ENCODE measurements at places on chromosomes 11 and 22.

DNA sequence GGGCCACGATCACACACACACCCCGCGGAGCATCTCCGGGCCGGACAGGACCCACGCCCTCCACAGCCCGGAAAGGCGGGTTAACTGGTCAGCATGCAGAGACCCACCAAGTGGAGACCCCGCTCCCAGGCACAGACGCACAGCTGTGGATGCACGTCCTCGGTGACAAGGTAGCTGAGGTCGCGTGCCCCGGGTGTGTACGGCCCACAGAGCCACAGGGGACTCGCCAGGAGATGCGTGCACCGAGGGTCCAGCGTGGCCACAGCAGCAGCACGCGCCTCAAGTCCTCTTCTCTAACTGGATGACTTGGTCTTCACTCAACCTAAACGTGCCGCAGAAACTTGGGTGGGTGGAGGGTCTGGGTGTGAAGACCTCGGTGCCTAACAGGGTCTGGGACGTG, 5.5 kb downstream of the H19 start:
- no peak for DNase-seq

DNA sequence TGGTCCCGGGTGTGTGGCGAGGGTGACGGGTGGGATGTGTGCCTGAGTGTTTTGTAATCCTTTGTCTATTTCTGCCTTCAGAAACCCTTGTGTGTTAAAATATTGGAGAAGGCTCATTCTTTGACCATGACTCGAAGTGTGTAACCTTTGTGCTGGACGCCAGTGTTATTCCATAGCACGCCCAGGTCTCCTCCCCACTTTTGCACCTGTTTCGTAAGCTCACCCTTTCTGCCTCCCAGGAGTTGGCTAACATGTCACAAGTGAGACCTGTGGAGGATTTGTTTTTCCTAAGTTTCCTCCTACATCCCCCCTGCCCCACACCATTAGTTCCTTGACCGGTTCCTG, 382 bp downstream of the C11orf54 start:
- no peak for DNase-seq

DNA sequence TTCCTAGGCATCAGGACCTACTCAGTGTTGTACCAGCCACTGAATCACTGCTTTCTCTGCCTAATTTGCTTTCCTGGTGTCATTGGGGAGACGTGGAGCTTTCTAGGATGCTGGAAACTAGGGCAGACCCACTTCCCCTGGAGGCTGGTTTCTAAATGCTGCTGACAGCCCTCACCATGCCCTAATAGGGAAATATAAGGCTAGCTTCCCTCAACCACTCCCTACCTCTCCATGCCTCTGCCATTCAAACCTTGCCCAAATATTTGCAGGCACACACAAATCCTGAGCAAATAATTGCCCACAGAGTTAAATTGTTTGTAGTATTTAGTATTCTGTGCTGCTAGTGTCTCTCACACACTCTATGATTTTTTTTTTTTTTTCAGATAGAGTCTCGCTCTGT, 310.2 kb downstream of the DDX10 start:
- no peak for DNase-seq

GRCh38 chr11:122979815-122980595, 1.6 kb downstream of the BSX start:
- no peak for DNase-seq

- DNase-seq, result no peak
Observed at GRCh38 chr11:107716884-107717532, 5.2 kb upstream of the SLN start.

DNA sequence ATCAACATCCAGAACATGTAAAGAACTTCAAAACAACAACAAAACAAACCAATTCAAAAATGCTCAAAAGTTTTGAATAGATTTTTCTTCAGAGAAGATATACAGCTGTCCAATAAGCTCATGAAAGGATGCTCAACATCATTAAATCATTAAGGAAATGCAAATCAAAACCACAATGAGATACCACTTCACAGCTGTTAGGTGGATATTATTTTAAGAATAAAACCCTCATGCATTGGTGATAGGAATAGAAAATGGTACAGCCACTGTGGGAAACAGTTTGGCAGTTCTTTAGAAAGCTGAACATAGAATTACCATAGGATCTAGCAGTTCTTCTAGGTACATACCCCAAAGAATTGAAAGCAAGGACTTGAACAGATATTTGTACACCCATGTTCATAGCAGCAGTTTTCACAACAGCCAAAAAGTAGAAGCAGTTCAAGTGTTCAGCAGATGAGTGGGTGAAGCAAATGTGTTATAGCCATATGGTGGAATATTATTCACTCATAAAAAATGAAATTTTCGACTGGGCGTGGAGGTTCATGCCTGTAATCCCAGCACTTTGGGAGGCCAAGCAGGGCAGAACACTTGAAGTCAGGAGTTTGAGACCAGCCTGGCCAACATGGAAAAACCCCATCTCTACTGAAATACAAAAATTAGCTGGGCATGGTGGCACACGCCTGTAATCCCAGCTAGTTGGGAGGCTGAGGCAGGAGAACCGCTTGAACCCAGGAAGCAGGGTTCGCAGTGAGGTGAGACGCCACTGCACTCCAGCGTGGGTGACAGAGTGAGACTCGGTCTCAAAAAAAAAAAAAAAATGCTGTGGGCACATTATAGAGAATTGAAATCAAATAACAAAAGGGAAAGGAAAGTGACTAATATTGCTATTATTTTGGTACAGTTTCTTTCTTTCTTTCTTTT, 42.9 kb downstream of the CBL start:
- no peak for DNase-seq

DNA sequence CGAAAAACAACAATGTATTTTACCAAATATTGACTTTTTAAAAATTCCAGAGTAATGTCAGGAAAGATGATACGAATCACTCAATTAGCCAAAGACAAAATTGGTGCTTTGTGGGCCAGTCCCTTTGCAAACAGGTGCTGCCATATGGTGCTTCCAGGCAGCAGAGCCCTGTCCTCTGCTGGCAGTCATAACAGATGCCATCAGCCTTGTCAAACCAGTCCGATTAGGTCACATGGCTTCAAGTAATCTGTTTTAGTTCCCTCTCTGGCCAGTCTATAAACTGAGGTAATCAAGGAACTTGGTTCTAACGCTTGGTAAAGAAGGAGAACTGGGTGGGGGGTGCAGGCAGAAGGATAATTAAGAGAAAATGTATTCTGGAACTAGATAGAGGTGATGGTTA, 49.1 kb upstream of the CAPRIN1 start:
- no peak for DNase-seq

DNA sequence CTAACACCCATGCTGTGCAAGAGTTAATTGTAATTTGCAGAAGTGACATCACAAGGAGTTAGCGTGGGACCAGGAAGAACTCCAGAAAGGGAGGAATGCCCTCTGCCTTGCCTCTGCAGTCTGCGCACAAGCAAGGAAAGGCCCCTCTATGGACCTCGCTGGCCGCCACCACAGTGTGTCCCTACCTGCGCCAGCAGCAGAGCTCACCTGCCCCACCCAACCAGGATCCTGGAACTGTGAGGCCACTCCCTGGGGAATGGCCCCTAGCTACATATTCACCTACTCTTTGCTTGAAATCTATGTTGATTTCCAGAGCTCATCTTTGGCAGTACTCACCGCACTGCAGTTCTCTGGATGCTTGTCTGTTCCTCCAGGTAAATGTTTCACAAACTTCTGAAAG, 72.0 kb upstream of the MTNR1B start:
- DNase-seq, result no peak

- DNase-seq, result no peak
Observed at GRCh38 chr11:44993971-44994704, 43.5 kb upstream of the TP53I11 start.

- no peak for DNase-seq
Observed at GRCh38 chr11:16787035-16787742, 48.7 kb downstream of the C11orf58 start.

DNA sequence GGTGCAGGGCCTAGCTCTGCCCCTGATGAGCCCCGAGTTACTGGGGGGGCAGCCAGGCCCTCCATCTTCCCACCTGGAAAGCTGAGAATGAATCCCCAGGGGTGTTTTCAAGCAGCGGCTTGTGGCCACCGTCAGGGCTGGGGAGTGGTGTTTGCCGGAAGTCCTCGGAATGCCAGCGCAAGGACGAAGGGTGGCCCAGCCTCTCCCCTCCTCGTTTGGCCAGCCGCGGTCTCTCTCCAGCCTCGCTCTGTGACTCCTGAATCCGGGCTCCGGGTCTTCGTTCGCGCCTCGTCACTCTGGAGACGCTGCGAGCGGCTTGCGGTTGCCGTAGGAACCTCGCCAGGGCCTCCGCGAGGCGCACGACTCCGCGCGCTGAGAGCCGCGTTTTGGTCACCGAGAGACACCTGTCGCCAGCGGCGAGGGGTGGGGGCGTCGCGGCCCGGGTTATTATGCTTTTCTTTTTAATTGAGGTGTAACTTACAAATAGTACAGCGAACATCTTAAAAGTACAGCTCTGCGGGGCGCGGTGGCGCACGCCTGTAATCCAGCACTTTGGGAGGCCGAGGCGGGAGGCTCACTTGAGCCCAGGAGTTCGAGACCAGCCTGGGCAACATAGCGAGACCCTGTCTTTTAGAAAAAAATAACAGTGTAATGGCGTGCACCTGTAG, 6.3 kb upstream of the KDELR3 start:
- DNase-seq, result peak; percentile 51

GRCh38 chr11:121482231-121483129, 29.7 kb upstream of the SORL1-AS1 start:
- DNase-seq, result peak; percentile 79

DNA sequence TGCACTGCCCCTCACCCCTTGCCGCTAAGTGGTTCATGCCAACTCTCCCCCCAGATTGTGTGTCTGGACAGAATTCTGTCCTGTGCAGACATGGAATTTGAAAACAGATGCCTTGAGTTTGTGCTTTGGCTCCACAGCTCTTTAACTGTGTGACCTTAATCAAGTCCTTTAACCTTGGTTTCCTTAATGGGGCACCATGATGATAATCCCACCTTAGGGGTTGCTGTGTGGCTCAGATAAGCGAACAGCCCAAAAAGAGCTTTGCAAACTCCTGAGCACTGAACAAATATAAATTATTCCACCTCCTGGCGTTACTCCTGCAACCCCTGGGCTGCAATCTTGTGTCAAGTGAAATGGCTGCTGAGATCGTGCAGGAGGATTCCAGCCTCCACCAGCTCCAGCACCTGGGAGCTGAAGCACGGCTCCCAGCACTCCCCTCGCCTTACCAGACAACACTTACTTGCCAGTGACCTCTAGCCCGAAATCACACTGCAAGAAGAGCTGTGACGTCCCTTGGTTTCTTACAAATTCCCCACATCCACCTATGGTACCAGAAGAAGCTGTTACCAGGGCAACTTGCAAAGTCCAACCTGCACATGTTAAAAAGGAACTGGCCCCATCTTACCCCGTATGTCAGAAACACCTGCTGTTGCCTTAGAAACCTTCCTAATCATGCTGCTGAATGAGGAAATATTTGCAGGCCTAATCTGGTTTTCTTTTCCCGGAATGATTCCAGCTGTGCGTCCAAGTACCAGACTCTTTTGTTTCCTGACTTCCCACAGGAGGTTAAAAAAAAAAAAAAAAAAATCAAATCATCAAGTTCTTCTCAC, 13.2 kb downstream of the VPS37C start:
- no peak for DNase-seq

DNA sequence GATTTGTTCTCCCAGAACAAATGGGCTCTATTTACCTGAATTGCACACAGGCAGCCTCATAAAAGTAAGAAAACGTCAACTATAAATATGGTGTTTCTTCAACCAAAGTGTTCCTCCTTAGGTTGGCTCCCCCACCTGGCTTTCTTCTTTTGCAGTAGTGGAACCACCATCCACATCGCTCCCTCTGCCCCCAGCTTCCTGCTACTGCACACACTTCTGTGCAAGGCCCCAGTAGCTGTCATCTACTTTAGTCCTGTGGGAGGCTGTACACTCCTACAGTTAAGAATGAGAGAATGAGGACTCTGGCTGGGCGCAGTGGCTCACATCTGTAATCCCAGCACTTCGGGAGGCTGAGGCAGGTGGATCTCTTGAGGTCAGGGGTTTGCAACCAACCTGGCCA, 89.5 kb downstream of the BMAL1 start:
- DNase-seq, result no peak

DNA sequence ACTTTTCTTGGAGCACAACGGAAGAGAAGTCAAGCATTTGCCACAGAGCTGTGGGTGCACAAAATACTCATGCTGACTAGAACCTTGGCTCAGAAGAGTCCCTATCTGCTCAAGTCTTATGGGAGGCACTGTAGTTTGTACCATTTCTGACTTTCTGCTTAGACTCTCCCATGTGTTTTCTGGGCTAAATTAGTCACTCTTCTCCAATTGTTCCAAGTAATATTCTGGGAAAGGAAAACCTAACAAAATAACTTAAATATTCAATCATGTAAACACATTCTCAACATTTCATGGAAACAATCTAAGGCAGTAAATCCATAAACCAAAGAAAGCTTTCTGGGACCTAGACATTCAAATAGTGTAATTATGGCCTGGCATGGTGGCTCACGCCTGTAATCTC, 220.7 kb downstream of the SWAP70 start:
- DNase-seq, result no peak

- DNase-seq, result no peak
Observed at GRCh38 chr22:39408173-39408572, 8.6 kb downstream of the TAB1 start.
